Activated CD4-positive, alpha-beta T cell treated with anti-CD3 and anti-CD28 coated beads, Interleukin-2, amount 10 ng/mL, durations not matched to agents 24 days and 14 days (primary cell): ENCODE measurements at places on chromosomes 4 and X. TPM values are rescaled to one million over a fixed set of nuclear protein-coding genes. Genes with fewer than 3 reads are reported as not detected.

ZNF732 gene
- not detected in 2 replicates for total RNA-seq

ADGRL3 gene
- total RNA-seq = not detected in 2 replicates

ACE2 gene
- total RNA-seq = not detected in 2 replicates

AKAP14 gene
- not detected in 2 replicates for total RNA-seq

BEND2 gene
- total RNA-seq = not detected in 2 replicates

BMPR1B gene
- not detected in 2 replicates for total RNA-seq

RENBP gene
- 13.7 and 15.1 TPM in 2 replicates for total RNA-seq

NIPAL1 gene
- total RNA-seq = 3.6 and 3.8 TPM in 2 replicates

ARSJ gene
- total RNA-seq = not detected in 2 replicates

GDI1 gene
- total RNA-seq = 118 and 120 TPM in 2 replicates

SPP1 gene
- 0.45 and 0.54 TPM in 2 replicates for total RNA-seq

NR0B1 gene
- total RNA-seq = not detected in 2 replicates

UGT2A1 gene
- total RNA-seq = not detected in 2 replicates

C4orf36 gene
- not detected in 2 replicates for total RNA-seq

ADRA2C gene
- not detected in 2 replicates for total RNA-seq

LRAT gene
- total RNA-seq = not detected in 2 replicates

DNA sequence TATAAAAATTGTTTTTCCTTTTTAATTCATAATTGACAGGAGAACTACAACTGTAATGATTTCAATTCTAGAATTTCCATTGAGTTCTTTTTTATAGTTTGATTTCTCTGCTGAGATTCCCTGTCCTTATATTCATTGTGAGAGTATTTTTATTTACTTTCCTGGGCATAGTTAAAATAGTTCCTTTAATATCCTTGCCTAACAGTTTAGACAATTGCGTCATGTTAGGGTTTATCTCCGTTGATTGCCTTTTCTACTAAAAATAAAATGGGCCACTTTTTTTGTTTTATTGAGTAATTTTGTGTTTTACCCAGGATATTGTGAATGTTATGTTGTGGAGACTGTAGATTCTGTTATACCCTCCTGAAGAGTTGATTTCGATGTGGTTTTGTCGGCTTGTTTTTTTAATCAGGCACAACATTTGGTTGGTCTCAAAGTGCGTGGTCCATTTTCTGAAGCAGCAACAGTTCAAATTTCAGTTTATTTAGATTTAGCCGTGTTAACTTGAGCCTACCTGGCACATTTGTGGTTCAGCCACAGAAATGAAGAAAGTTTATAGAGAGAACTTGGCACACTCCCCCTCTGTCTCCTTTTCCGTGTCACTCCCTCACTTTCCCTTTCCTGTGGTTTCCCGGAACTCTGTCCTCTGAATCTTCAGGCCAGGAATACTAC, 16.0 kb upstream of the PRRG1 start:
- DNase-seq = no peak

DNA sequence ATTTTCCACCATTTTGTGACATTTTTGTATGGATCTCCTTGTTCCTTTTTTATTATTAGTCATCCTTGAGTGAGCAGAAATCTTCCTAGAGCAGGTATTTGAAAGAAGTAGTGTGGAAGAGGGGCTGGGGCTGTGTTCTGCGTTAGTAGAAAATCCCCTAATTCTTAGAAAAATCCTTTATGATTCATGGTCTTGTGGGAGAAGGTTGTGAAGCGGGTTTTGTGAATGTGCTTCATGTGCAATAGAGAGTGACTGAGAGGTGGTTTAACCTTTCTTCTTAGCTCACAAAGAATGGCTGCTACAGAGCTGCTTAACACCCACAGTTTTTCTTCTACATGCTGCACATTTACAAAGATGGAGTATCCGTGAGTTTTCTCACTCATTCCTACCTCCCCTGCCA, 220.5 kb downstream of the IDS start:
- no peak for DNase-seq

DNA sequence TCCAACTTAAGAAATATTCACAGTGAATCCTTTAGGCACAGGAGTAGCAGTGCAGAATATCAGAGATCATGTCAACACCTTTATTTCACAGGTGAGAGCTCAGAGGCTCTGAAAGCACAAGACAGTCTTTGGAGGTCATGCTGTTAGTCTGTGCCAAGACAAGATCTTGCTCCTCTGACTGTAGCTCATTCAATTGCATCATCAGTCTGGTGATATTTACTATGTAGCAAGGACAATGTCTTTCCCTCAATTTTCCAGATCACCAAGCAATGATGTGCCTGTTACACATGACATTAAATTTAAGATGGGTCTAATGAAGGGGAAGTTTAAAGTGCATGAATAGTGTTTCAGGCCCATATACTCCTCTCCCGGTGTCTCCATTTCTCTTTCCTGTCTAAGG, 277.5 kb downstream of the IL15 start:
- no peak for DNase-seq

DNA sequence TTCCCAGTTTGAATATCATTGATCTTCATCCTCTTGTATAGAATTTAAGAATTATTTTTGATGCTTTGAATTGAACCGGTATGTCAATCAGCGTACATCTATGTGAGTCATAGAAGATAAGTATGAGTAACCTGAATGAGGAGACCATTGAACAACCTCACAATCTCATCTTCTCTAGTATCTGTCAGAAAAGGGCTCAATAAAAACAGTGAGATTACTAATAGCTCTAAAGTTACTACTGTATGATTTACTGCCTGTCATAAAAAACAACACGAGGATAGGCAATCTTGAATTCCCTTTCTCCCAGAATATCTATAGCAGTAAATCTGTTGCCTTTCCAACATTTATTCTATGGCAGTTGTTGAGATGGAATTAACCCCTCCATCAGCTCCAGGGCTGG, 36.1 kb downstream of the PHOX2B start:
- no peak for DNase-seq

GRCh38 chr4:145732001-145732815, 52.3 kb downstream of the C4orf51 start:
- no peak for DNase-seq

- DNase-seq = no peak
These were observed 144.4 kb upstream of the GALNT7 start for GRCh38 chr4:173024203-173024602.

GRCh38 chr4:11894977-11895376, 466.3 kb upstream of the HS3ST1 start:
- no peak for DNase-seq

DNA sequence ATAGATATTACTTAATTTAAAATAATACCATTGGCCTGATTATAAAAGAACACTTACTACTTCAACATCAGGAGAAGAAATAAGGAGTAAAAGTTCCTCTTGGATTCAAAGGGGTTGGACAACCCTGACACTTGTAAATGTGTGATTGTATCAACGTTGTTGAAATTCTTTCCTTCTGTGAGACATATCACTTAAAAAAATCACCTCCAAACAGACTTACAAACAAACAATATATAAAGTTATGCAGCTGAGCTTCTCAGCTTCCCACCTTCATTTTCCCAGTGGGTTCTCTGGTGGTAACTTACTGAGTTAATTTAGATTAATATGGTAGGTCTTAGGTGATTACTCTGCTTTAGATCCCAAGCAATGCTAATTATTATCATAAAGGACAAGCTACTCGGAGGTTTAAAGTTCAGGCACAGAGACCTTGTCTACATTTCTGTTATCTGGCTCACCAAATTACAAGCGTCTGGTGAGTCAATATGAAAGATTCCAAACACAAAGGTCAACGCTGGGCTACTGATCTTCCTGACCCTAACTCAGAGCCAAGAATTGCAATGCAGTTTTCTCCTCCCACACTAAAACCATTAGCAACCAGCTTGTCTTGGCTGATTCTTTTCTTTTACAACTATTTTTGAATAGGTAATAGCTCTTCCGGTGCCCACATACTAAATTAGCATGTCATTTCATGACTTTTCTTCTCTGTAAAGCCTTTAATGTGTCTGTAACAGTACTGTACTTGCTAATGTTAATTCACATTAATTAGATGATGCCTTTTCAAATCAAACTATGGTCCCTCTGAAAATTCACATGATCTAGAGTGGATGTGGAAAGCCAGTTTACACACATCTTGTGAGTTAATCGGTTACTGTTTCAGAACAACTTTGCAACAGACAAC, 157.6 kb downstream of the RASL11B start:
- no peak for DNase-seq

- no peak for DNase-seq
These were observed 50.6 kb downstream of the GBA3 start for GRCh38 chr4:22743290-22743689.

- DNase-seq = no peak
These were observed 229.8 kb upstream of the LDB2 start for GRCh38 chr4:17128268-17128667.

DNA sequence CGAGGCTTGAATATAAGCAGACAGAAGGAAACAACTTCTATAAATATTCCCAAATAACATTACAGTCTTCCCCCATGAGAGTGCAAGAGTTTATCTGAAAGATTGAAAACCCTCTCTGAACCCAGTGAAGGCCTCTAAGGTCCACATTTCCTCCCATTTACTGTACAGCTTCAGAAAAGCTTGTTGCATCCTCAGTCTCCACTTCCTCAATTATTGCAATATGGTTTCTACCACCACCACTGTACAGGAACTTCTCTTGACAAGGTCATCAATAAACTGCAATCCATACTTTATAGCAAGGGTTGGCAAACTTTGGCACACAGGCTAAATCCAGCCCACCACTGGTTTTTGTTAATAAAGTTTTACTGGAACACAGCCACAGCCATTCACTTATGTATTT, 239.0 kb downstream of the THOC2 start:
- no peak for DNase-seq

GRCh38 chr4:103499094-103499493, 220.7 kb downstream of the TACR3 start:
- DNase-seq = no peak

- no peak for DNase-seq
These were observed 426.4 kb downstream of the PDGFC start for GRCh38 chr4:156545003-156545785.

DNA sequence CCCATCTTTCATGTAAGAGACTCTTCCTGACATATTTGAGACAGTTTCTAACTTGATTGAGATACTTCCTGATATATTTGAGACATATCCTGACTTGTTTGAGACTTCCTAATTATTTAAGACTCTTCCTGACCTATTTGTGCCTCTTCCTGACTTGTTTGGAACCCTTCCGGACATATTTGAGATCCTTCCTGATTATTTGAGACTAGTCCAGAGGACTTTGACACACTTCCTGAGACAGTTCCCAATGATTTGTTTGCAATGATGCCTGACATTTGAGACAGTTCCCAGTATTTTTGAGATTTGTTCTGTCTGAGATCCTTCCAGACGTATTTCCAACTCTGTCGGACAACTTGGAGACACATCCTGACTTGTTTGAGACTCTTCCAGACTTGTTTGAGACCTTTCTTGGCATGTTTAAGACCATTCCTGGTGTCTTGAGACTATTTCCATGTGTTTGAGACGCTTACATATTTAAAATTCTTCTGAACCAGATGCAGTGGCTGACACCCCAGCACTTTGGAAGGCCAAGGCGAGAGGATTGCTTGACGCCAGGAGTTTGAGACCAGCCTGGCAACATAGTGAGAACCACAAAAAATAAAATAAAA, 118.9 kb upstream of the USP9X start:
- no peak for DNase-seq

DNA sequence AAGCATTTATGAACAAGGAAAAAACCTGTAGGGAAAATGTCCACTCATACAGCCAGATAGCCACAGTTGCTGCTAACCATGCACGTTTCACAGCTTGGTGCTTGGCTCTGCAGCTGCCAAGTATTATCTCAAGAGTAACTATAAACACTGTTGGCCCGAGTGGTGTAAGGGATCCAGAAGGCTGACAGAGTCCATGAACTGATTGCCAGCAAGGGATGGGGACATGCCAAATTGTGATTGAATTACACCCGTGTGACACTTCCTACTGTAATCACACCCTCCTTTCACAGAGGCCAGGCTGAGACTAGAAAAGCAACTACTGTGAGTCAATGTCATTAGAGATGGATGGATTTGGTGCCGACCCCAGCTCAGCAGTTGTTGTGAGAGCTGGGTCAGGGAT, 223.9 kb upstream of the ANKRD50 start:
- no peak for DNase-seq

- DNase-seq = no peak
These were observed 76.6 kb downstream of the ZFX start for GRCh38 chrX:24226176-24226575.

DNA sequence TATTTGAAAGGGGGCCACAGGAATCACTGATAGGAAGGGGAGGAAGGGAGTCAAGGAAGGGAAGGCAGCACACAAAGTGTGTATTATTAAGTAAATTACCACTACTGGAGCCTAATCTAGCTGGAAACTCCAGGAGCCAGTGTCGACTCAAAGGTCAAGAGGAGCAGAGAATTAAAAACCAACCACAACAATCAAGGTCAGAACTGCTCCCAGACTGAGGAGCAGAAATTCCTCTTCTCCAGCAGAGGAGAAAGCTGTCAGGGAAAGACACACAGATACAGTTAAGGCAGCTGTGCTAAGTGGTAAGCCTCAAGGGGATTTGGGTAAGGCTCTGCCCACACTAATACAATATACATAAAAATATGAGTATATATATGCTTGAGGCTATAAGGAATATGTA, 87.5 kb upstream of the PTPN13 start:
- DNase-seq = no peak

- DNase-seq = no peak
These were observed at the start of gene MXRA5 for GRCh38 chrX:3346501-3347259. Gene MXRA5 (minus strand): TSS chrX:3346652. CDS start chrX:3343833, 2,819 bp downstream.

DNA sequence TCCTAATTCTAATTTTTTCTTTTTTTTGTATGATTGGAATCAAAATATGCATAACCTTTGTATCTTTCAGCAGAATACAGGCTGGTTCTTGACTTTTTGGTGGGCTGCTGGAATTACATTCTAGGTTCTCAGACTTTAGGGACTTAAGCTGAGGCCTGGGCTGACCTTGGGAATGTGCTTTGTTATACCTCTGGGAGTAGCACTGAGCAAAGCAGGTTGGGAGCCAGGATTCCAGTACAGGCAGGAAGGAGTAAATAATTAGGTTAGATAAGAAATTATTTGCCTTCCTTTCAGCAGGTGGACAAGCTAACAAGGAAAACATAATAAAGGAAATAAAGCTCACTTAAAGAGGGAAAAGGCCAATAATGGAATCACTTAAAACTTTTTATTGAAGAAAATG, 49.9 kb upstream of the SLC4A4 start:
- DNase-seq = no peak

GRCh38 chrX:107576841-107577240, 51.5 kb upstream of the PRPS1 start:
- DNase-seq = no peak

GRCh38 chrX:2989565-2989964, 16.8 kb upstream of the ARSH start:
- no peak for DNase-seq

- no peak for DNase-seq
These were observed 406.7 kb downstream of the MAPK10 start for GRCh38 chr4:85952972-85953650.
